ENCODE measurements at places on chromosomes 4 and X. TPM values are rescaled to one million over a fixed set of nuclear protein-coding genes. Genes with fewer than 3 reads are reported as not detected.

The FAM200B gene
- 19.6 TPM for total RNA-seq

The CORIN gene
- 0.39 TPM for total RNA-seq

The CD38 gene
- total RNA-seq = 0.07 TPM

The EFHC2 gene
- 0.68 TPM for total RNA-seq

The HTATSF1 gene
- total RNA-seq = 51.5 TPM

The STAP1 gene
- not detected for total RNA-seq

The DCTD gene
- 100 TPM for total RNA-seq

The RS1 gene
- not detected for total RNA-seq

The LIN54 gene
- 16.9 TPM for total RNA-seq

The CT83 gene
- not detected for total RNA-seq

The UGT2B11 gene
- not detected for total RNA-seq

The TRIM60 gene
- total RNA-seq = not detected

The SLC2A9 gene
- 0.79 TPM for total RNA-seq

The AVPR2 gene
- total RNA-seq = not detected

The HS3ST1 gene
- total RNA-seq = 0.04 TPM

The CLTRN gene
- 1.8 TPM for total RNA-seq

The PGAM4 gene
- total RNA-seq = 0.52 TPM

The FAT1 gene
- total RNA-seq = 157 TPM

The RNF150 gene
- 3.7 TPM for total RNA-seq

The MAGEA1 gene
- not detected for total RNA-seq

The ARHGAP6 gene
- 0.07 TPM for total RNA-seq

The AMBN gene
- total RNA-seq = not detected

The UNC5C gene
- total RNA-seq = not detected

The RASSF6 gene
- total RNA-seq = 0.22 TPM

The NSG1 gene
- total RNA-seq = 9.3 TPM

The GBA3 gene
- not detected for total RNA-seq

The OPRPN gene
- total RNA-seq = not detected

The PDK3 gene
- 47.3 TPM for total RNA-seq

The MFAP3L gene
- 5.1 TPM for total RNA-seq

The KCNE5 gene
- 3.7 TPM for total RNA-seq

The CCNB3 gene
- total RNA-seq = 0.35 TPM

The DMD gene
- total RNA-seq = 3.8 TPM

The SMARCA1 gene
- total RNA-seq = 101 TPM

The PRAF2 gene
- 12.2 TPM for total RNA-seq

The SSX3 gene
- not detected for total RNA-seq

The GIMD1 gene
- total RNA-seq = not detected

The HERC6 gene
- 8.2 TPM for total RNA-seq

The HELT gene
- not detected for total RNA-seq

The ZCCHC18 gene
- total RNA-seq = 1.8 TPM

The GUCY2F gene
- 0.11 TPM for total RNA-seq

The UGT8 gene
- 13.6 TPM for total RNA-seq

The ZNF711 gene
- total RNA-seq = 14.9 TPM

The GPRIN3 gene
- total RNA-seq = 0.48 TPM

The TMEM47 gene
- 26.4 TPM for total RNA-seq

The TBC1D8B gene
- 2.6 TPM for total RNA-seq

Data from H9 (cell line).